Ovary (tissue), 10 donors: ENCODE measurements at places on chromosomes 4 and X. TPM values are rescaled to one million over a fixed set of nuclear protein-coding genes. Genes with fewer than 3 reads are reported as not detected.

TENM3 gene
- total RNA-seq, result 5.4 TPM

AMTN gene
- not detected for total RNA-seq

IGFBP7 gene
- total RNA-seq, result 353 TPM

MYOZ2 gene
- total RNA-seq, result 0.46 TPM

DOCK11 gene
- total RNA-seq, result 6.1 TPM

ANK2 gene
- 46.6 TPM for total RNA-seq

ARHGAP6 gene
- 19.3 TPM for total RNA-seq

ANOS1 gene
- total RNA-seq, result 0.72 TPM

MAGEA4 gene
- total RNA-seq, result not detected

MTNR1A gene
- total RNA-seq, result not detected

DNA sequence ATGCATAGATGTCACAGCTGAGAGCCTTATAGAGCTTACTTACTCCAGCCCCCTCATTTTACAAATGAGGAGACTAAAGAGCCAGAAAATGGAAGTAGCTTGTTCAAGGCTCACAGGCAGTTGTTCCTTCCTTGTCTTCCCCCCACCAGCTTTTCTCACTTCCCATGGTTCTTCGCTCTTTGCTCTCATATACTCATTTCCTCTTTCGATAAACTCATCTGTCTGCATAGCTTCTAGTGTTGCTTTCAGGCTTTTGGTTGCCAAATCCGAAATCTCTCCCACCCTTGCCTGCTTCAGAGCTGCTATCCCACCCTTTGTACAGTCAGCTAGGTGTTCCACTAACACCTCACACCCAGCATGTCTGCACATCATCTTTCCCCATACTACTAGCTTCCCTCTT lies 25.0 kb upstream of the GJB1 start:
- no peaks in the 10 kb centered on the region for H3K27me3 ChIP-seq
- H3K4me1 ChIP-seq, result no peaks in the 10 kb centered on the region
- H3K27ac ChIP-seq, result no peak overlapping the region
- H3K36me3 ChIP-seq, result no peaks in the 10 kb centered on the region

DNA sequence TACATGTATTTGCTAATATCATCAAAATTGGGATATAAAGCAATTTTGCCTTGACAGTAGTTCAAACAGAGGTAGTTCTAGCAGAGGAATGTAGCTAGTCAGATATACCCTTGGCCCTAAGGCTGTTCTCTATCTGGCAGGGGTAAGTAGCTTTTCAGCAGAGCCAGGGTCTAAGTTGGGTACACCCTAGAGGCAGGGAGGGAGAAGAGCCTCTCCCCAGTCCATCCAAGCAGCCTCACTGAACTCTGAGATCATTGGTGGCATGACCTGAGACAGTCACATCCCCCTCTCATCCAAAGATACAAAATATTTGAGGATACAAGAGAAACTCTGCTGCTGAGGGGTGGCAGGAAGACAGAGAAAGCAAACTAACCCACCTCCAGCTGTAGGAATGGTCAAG lies 343.7 kb downstream of the DHX15 start:
- DNase-seq, result no peak
- peaks cover 7% of the 10 kb centered on the region for H3K4me1 ChIP-seq
- no peaks in the 10 kb centered on the region for H3K36me3 ChIP-seq
- no peak overlapping the region for H3K27ac ChIP-seq
- no peaks in the 10 kb centered on the region for H3K27me3 ChIP-seq

DNA sequence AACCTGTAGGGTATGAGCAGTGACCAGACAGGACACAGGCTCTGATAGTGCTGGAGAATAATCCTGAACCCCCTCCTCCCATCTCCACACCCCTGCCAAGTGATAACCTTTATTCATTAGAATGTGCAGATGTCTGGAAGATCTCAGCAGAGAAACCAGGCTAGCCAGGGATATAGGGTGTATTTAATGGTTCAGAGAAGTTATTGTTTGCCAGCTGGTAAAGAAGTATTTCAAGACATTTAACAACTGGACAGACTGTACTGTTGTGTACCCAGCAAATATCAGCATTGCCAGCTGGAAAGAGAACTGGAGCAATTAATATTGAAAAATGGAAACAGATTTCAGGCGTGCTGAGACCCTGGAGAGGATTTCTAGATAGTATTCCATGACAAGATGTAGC lies 94.5 kb downstream of the RASGEF1B start:
- H3K4me3 ChIP-seq, result no peak overlapping the region
- no peak for DNase-seq
- no peaks in the 10 kb centered on the region for H3K4me1 ChIP-seq
- no peak overlapping the region for H3K27ac ChIP-seq

GRCh38 chrX:15737190-15737958 lies 696 bp upstream of the CA5B start:
- no peak for DNase-seq
- peaks cover 2% of the 10 kb centered on the region for H3K4me1 ChIP-seq
- no peaks in the 10 kb centered on the region for H3K27me3 ChIP-seq
- no peak overlapping the region for H3K27ac ChIP-seq
- H3K36me3 ChIP-seq, result no peaks in the 10 kb centered on the region
- peak overlapping the region; percentile 40 for H3K4me3 ChIP-seq

- H3K27ac ChIP-seq, result no peak overlapping the region
- no peaks in the 10 kb centered on the region for H3K36me3 ChIP-seq
- H3K4me3 ChIP-seq, result no peak overlapping the region
- no peak for DNase-seq
- H3K27me3 ChIP-seq, result no peaks in the 10 kb centered on the region
Observed at GRCh38 chr4:81272671-81273070, 57.6 kb upstream of the PRKG2 start.

- no peaks in the 10 kb centered on the region for H3K4me1 ChIP-seq
- no peak within 1 kb of the TSS for H3K4me3 ChIP-seq
- H3K36me3 ChIP-seq, result no peaks in the 10 kb centered on the region
- H3K27ac ChIP-seq, result no peak within 1 kb of the TSS
- H3K27me3 ChIP-seq, result no peaks in the 10 kb centered on the region
Observed at GRCh38 chr4:76434901-76435527, at the start of gene SHROOM3. TSS of gene SHROOM3 (plus strand) at chr4:76435229. CDS start at chr4:76436053, 824 bp downstream.

- peak overlapping the region; percentile 95 for H3K27ac ChIP-seq
- H3K4me1 ChIP-seq, result no peaks in the 10 kb centered on the region
- no peaks in the 10 kb centered on the region for H3K36me3 ChIP-seq
- H3K4me3 ChIP-seq, result peak overlapping the region; percentile 75
Observed at GRCh38 chrX:37847733-37848197, 394 bp upstream of the DYNLT3 start.

GRCh38 chr4:81747242-81747930 lies 275.7 kb upstream of the RASGEF1B start:
- H3K36me3 ChIP-seq, result no peaks in the 10 kb centered on the region
- no peaks in the 10 kb centered on the region for H3K27me3 ChIP-seq
- no peak for DNase-seq
- no peak overlapping the region for H3K27ac ChIP-seq
- H3K4me3 ChIP-seq, result no peak overlapping the region

- H3K36me3 ChIP-seq, result no peaks in the 10 kb centered on the region
- no peaks in the 10 kb centered on the region for H3K4me1 ChIP-seq
- H3K4me3 ChIP-seq, result no peak overlapping the region
- DNase-seq, result no peak
- no peak overlapping the region for H3K27ac ChIP-seq
Observed at GRCh38 chr4:156781852-156782251, 189.7 kb downstream of the PDGFC start.

GRCh38 chr4:137203601-137204000 lies 328.7 kb downstream of the PCDH18 start:
- no peaks in the 10 kb centered on the region for H3K36me3 ChIP-seq
- H3K4me1 ChIP-seq, result no peaks in the 10 kb centered on the region
- H3K4me3 ChIP-seq, result no peak overlapping the region
- H3K27ac ChIP-seq, result no peak overlapping the region
- no peaks in the 10 kb centered on the region for H3K27me3 ChIP-seq

- no peaks in the 10 kb centered on the region for H3K4me1 ChIP-seq
- no peak overlapping the region for H3K27ac ChIP-seq
- H3K27me3 ChIP-seq, result no peaks in the 10 kb centered on the region
- H3K36me3 ChIP-seq, result no peaks in the 10 kb centered on the region
- DNase-seq, result no peak
- H3K4me3 ChIP-seq, result no peak overlapping the region
Observed at GRCh38 chr4:108834835-108835384, 72.1 kb upstream of the ETNPPL start.

- no peaks in the 10 kb centered on the region for H3K27me3 ChIP-seq
- H3K4me1 ChIP-seq, result no peaks in the 10 kb centered on the region
- DNase-seq, result no peak
- H3K4me3 ChIP-seq, result no peak overlapping the region
Observed at GRCh38 chrX:10387011-10387410, 230.2 kb downstream of the CLCN4 start.

GRCh38 chr4:87910795-87911194 lies 64.7 kb upstream of the SPP1 start:
- no peak for DNase-seq
- no peak overlapping the region for H3K27ac ChIP-seq
- H3K4me3 ChIP-seq, result no peak overlapping the region
- H3K27me3 ChIP-seq, result no peaks in the 10 kb centered on the region

DNA sequence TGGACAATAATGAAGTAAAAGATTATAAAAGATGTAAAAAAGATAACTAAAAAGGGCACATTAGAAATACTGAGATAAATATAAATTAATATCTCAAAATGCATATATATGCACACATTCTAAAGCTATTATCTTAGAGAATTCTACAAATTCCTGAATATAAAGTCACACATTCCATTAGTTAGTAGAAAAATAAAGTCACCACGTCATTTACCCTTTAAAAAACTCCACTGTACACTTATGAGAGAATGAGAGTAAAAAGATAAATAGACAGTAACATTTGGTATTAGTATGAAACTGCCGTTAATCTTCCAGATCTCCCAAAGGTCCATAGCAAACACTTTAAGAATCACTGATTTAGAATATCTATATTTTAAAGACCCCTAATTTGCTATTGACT lies 67.2 kb upstream of the IL15 start:
- H3K4me3 ChIP-seq, result no peak overlapping the region
- DNase-seq, result no peak
- peaks cover 3% of the 10 kb centered on the region for H3K4me1 ChIP-seq
- H3K27ac ChIP-seq, result no peak overlapping the region

DNA sequence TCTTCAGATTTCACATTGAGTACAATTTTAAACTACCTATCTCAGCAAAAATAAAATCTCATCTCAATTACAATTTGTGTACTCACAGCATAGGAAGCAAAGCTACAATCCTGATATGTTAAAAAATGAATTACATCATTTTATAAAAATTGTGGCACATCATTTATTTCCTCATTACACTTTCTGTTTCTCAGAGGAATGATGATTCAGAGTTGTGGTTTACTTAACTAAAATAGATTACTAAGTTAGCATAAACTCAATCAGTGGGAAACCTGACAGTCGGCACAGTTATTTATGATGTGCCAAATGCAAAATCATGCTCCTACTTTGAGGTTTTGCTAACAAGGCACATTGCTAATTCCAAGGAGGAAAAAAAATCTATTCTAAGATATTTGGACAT lies 325.0 kb downstream of the FBXO8 start:
- H3K4me3 ChIP-seq, result no peak overlapping the region
- no peak overlapping the region for H3K27ac ChIP-seq

DNA sequence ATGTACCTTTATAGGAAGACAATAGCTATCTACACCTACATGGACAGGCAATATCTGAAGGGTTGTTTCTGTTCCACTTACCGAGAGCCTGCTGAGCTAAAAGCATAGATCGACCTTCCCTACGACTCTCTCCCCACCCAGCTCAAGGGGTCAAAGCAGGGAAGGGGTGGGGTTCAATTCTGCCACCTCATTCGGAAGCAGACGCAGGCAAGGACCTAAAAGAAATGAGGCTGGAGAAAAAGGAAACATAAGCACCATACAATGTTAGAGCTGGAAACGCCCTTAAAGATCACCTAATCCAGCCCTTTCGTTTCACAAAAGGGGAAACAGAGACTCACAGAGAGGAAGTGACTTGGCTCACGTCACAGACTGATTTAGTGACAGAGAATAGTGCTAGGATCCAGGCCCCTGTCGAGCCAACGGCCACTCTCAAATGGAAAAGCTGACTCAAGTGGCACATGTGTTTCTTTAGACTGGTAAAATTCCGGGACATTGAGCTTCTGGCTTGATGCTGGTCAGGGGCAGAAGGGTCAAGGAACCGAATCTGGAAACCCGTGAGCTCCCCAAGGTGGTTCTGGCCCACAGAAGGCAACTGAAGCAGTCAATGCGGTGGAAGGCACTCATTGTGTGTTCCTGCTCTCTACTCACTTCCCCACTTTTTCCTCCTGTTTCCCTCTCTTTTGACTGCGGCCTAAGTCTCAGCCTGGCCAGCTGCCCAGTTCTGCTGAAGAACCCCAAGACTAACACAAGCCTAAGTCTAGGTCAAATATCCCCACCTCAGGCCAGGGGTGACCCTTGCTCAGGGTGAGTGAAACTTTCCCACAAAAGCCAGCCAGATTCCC lies 7.5 kb downstream of the SEPTIN6 start:
- no peaks in the 10 kb centered on the region for H3K36me3 ChIP-seq
- no peak overlapping the region for H3K27ac ChIP-seq
- no peaks in the 10 kb centered on the region for H3K27me3 ChIP-seq
- H3K4me1 ChIP-seq, result no peaks in the 10 kb centered on the region

DNA sequence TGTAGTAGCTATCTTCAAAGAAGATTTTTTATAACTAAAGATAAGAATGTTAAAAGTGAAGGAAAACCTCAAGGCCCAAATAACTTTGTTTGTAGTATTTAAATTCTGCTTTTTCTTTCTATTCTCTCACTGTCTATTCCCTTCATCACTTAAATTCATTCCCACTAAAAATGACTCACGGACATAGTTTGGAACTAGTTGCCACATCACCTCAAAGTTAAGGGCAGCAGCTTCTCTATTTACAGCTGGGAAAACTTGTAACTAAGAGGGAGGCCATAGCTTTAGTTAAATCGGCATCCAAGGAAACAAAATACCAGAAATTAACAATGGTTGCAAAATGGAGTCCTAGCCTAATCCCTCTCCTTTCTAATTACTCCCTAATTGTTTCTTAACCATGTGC lies 325.4 kb upstream of the MAGEB2 start:
- DNase-seq, result no peak
- no peaks in the 10 kb centered on the region for H3K36me3 ChIP-seq
- no peaks in the 10 kb centered on the region for H3K4me1 ChIP-seq
- no peak overlapping the region for H3K4me3 ChIP-seq

GRCh38 chrX:48791063-48791820 lies 4.9 kb downstream of the GATA1 start:
- H3K4me1 ChIP-seq, result no peaks in the 10 kb centered on the region
- no peak for DNase-seq
- H3K4me3 ChIP-seq, result no peak overlapping the region
- no peaks in the 10 kb centered on the region for H3K36me3 ChIP-seq
